T-helper 1 cell (primary cell): ENCODE measurements at places on chromosomes 5 and 9.

DNA sequence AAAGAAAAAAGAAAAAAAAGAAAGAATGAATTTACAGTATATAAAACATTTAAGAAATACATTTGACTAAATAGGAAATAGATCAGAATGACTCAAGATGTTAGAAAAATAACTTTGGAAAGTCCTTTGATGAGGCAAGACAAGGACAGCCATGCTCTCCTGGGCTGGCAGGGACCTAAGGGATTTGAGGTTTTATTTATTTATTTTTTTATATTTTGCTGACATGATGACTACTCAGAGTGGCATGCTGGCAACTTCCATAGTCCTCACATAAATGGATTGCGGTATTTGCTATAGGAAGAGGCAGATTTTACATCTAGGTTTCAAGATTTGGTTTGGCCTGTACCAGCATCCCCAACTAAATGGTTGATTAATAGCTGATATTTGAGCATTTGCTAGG, 17.7 kb downstream of the SLC28A3 start:
- DNase-seq: no peak

GRCh38 chr9:36407122-36407723, 7.2 kb upstream of the RNF38 start:
- peak; percentile 22 for DNase-seq

DNA sequence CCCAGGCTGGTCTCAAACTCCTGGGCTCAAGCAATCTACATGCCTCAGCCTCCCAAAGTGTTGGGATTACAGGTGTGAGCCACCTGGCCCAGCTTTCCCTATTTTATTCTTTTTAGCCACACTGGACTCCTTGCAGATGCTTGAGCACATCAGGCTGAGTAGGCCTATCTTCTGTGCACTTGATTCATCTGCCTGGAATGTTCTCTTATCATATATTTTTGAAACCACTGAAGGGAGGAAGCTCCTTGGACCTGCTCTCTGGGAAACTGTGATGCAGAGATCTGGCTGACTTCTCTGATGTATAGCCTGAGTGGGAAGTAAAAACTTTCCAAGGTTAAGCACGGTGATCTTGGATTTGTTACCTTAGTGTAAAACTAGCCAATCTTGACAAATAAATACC, 6.5 kb upstream of the MAT2B start:
- no peak for DNase-seq

DNA sequence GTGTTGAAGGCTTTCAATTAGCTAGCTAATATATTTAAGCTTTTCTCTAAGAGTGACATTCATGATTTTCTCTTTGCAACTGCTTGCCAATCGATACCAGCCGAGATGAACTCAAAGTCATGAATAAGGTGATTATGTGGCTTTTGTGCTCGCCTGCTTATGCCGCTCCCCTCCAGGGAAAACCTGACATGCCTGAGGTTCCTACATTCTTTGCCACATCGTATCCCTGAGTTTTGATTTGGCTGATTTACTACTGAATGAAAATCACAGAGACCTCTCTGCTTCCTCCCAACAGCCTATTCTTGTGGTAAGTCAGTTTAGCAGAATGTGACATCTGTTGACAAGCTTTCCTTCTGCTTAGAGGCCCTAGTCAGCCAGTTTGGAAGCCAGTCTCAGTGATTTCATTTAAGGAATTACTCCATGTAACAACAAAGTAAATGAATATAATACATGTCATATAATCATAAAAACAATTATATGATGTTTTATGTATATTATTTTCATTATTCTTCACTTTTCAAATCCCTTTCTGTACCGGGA, 513.4 kb downstream of the CSNK1G3 start:
- no peak for DNase-seq

GRCh38 chr5:75023368-75024159, 28.8 kb downstream of the GCNT4 start:
- DNase-seq: no peak

GRCh38 chr5:113179156-113179555, 202.6 kb downstream of the DCP2 start:
- DNase-seq: no peak

DNA sequence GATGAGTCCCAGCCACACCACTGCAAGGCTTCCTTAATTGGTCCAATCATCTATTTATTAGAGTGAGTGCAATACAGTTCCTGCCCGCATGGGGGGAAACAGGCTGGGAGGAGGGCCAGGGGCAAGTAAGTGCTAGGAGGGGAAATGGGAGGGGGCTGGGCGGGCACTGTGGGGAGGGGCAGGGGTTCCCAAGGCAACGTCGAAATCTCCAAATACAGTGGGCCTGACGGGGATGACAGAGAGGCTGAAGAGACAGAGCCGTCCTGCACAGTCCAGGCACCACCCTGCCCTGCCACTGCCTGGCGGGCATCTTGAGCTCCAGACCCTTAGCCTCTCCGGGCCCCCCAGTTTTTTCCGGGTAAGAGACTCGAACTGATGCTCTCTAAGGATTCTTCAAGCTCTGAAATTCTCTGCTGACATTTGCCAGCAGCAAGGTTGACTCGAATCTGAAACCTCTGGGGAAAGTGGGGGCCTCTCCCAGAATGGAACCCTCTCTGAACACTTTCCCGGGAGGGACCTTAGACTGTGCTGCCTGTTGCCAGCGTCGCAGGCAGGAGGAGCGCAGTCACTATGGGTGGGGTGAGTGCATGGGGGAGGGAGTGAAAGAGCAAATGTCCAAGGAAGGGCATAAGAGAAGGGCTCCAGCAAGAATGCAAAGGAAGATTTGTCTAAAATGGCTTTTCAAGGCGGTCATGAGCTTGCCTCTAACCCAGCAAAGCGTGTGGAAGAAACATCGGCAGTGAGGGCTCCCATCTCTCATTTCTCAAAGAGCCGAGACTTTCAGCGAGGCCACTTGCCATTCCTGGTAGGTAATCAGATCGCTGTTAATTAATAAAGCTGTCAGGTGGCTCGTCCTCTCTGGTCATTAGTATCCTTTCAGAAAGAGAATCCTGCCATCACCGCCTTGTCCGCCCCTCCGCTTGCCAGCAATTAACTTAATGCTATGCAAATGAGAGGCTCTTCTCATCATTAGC, 99.0 kb downstream of the GTF3C4 start:
- DNase-seq: peak; percentile 42

DNA sequence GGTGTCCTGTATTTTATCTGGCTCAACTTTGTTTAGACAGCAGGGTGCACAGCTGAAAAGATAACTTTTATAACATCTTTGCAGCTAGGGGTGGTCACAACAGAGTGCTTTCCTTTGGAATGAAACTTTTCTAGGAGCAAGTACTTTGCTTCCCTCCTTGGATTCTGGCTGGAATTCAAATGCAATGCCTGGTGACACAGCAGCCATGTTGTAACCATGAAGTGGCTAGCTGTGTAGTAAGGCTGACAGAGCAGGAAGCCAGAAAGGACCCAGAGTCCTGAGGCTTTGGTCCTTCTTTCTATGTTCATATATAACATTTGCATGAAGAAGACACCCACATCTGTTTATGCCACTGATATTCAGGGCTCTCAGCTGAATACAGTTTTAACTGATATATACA, 48.1 kb downstream of the TENT4A start:
- DNase-seq: no peak

DNA sequence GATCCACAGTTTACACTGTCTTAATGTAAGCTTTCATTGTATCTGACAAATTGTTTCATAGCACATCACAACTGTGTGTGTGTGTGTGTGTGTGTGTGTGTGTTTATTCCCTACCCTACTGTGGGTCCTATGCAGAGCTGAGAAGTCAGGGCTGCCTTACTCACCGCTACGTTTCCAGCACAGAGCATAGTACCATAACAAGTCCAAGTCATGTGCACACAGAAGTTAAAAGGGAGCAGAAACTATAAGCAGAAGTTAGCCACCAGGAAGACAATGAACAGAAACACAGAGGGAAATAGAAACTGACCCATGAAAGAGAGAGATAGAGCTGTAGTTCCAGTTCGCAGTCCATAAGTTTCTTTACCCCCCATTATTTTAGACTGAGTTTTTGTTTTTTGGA, 38.2 kb upstream of the DMXL1 start:
- DNase-seq: no peak

DNA sequence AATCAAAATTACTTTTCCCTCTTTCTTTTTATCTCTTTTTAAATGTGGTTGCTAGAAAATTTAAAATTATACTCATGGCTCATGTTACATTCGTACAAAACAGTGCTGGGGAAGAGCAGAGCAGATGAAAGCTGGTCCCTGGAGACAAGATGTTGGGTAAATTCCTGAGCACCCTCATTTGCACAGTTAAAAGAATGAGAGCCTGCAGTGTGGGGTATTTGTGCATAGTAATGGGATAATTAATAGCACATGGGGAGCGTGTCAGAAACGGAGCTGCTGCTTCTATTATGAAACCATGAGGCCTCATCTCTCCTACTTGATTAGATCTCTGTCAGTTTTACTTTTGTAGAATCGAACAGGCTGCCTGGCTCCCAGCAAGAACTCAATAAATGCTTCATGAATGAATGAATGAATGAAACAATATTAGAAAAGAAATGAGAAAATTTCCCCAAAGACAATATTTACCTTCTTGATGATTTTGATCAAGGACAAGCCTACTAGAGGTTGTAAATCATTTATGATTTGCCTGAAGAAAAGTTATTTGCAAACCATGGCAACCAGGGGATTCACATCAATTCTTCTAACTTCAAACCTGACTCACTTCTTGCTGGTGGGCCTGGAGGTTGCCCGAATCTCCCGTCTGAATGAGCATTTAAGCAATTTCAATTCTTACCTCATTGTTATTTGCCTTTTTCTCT, 177.2 kb upstream of the TUT7 start:
- no peak for DNase-seq

GRCh38 chr5:54062958-54063357, 247.4 kb downstream of the ARL15 start:
- DNase-seq: no peak

GRCh38 chr5:50887889-50888633, 221.6 kb downstream of the PARP8 start:
- DNase-seq: no peak

DNA sequence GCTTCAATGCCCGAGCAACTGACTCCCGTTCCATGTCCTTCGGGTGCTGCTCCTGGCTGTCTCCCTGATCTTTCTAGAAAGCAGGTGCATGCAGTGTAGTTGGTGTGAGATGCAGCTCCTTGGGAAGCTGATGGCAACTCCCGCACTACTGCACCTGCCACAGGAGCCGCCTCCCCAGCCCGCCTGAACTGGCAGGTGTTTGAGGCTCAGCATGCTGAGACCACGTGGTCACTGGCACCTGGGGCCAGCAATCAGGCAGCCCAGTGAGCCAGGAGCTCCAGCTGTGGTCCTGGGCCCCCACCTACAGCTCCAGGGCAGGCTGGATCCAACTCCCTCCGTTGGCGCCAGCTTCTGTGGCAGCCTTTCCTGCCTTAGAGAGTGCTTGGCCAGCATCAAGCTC, 111.5 kb downstream of the ICE1 start:
- no peak for DNase-seq

GRCh38 chr5:108687595-108688200, 60.0 kb upstream of the FER start:
- no peak for DNase-seq

DNA sequence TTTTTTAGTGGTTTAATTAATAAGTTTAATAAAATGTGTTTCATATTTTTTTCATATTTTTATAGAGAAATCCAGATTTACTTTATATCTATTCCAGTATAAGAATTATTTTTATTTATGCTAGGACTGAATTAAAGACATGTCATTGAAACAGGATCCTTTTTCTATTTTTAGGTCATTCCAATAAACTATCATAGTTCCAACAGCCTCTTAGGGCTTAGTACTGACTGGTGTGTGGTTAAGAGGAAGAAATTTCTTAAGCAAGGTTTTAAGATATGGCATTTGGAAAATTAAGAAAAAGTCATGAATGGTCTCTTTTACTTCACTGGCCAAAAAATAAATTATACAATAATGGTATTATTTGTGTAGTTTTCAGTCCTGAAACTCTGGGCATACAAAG, 31.2 kb upstream of the PRR16 start:
- DNase-seq: no peak

- DNase-seq: no peak
Measured at GRCh38 chr5:168676501-168676900, 97.3 kb upstream of the PANK3 start.

DNA sequence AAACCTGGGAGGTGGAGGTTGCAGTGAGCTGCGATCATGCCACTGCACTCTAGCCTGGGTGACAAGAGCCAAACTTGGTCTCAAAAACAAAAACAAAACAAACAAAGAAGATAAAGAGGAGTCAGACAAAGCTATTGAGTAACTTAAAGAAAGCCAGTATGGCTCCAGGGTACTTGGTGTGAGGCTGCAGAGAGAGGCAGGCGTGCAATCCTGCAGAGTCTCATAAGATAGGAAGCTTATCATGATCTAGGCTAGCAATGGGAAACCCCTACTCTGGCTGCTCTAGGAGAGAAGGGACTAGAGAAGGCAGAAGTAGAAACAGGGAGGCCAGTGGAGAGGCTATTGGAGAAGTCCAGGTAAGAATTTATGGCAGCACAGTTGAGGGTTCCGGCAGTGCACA, 42.0 kb downstream of the ARRDC3 start:
- DNase-seq: no peak

DNA sequence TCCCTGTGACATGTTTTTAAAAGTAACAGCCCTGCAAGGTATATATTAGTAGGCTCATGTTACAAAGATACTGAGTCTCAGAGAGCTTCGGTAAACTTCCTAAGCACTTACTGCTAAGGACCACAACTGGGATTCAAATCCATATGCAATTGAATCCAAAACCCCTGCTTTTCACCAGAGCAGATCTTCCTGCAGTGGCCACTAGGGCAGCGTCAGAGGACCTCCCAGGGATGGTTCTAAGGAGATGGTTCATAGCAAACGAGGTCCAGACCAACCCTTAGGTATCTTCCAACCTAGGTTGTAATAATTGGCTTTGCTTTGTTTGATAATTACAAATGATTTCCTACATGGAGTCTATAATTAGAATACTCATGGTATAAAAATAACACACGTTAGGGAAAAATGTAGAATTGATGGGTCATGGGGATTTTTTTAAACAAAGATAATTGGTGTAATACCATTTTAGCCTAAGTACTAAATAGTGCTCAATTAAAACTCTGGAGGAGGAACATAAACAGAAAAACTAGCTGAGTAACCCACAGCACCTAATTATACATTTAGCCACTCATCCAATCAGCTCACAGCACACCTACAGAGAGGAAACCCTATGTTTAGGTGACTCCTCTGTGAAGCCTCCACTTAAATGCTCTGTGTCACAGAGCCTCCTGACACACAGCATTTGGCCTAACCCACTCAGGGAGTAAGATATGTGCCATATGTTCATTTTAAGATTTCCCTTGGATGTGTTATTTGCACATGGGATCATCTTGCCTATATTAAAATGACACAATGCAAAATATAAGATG, 10.0 kb upstream of the CAST start:
- DNase-seq: no peak

- no peak for DNase-seq
Measured at GRCh38 chr5:132436936-132437335, 53.6 kb downstream of the IRF1 start.

GRCh38 chr5:560792-561166, 36.5 kb upstream of the SLC9A3 start:
- no peak for DNase-seq

GRCh38 chr9:128917151-128917849, 3.5 kb upstream of the PHYHD1 start:
- no peak for DNase-seq

GRCh38 chr5:83919071-83920041, 198.7 kb upstream of the HAPLN1 start:
- DNase-seq: no peak
